ENCODE measurements at places on chromosomes 2 and 18.

GRCh38 chr2:160387558-160388262, 105.9 kb downstream of the RBMS1 start:
- DNase-seq: no peak

GRCh38 chr2:172193331-172194089, 90.8 kb upstream of the DLX2 start:
- no peak for DNase-seq

DNA sequence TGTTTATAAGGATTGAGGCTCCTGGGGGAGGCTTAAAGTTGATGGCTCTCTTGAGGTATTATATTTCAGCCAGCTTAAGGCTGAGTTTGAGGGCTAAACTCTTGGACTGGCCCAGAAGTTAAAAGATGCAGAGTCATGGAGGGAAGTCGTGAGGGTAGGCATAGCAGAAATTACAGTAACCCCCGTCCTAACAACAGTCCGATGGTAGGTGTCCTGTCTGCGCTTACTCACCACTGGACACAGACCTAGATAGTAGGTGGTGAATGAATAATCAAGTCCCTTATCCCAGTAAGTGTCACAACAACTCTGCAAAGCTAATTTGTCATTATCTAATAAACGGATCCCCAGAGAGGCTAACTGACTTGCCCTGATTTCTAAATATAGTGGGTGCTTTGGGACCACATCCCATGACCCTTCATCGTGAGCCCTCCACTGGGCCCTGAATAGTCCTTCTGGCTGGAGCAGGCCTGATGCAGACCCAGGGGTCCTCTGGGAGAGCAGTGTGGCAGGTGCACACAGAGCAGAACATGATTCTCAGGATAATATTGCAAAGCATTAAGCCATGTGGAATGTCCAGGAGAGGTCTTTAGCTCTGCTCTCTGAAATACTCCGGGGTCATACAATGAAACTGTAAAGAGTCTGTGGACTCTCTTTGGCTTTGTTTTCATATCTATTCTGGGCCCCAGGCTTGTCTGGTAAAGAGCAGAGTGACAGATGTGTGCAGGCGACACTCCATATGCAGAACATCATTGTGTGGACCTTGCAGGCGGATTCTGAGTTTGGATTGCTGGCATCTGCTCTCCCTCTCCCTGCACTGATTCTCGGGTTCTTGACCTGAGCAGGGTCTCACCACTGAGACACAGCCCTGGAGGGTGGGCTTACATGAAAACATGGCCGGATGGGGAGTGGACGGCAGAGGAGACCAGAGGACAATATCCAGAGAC, 98.1 kb downstream of the RNF144A start:
- DNase-seq: no peak

- DNase-seq: no peak
Measured at GRCh38 chr18:58616446-58616845, 12.4 kb downstream of the ALPK2 start.

DNA sequence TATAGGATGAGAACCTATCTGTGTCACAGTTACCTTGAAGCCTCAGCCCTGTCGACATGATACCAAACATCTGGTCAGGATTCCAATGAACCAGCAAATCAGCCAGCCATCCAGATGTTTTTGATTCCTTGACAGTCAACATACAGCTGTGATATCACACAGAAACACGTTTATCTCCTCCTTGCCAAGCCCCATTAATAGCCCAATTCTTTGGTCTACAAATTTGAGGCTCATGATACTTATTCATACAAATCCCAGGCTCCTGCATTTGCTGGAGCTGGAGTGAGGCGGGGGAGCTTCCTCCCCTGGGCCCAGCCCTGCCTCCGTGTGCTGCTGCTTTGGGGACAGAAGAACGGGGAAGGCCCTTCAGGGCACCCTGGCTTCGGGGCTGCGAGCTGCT, 611.6 kb upstream of the SALL3 start:
- DNase-seq: no peak

- DNase-seq: no peak
Measured at GRCh38 chr2:81942136-81942680, 1637.7 kb upstream of the LRRTM1 start.

DNA sequence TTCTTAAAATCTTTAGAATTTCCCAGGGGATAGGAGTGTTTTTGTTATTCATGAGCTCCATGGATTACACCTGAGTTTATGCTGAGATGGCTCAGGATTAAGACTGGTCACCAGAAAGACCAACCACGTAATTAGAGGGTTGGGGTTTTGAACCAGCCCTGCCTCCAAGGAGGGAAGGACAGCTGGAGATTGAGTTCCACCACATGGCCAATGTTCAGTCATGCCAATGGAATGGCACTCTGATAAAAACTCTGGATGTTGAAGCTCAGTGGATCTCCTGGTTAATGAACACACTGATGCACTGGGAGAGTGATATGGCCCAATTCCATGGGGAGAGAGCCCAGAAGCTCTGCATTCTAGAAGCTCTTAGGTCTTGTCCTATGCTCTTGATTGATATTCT, 38.7 kb upstream of the PTPN4 start:
- no peak for DNase-seq

GRCh38 chr18:70428439-70428838, 139.6 kb downstream of the SOCS6 start:
- DNase-seq: no peak

- DNase-seq: no peak
Measured at GRCh38 chr2:98921062-98921461, 15.0 kb downstream of the CRACDL start.

GRCh38 chr2:154692927-154693326, 5.6 kb upstream of the KCNJ3 start:
- no peak for DNase-seq

GRCh38 chr2:190722835-190723234, 74.0 kb downstream of the NAB1 start:
- peak; percentile 46 for DNase-seq

- no peak for DNase-seq
Measured at GRCh38 chr2:190959911-190960788, 53.8 kb downstream of the STAT1 start.

- DNase-seq: no peak
Measured at GRCh38 chr2:31212659-31213600, 4.4 kb downstream of the CAPN14 start.

- no peak for DNase-seq
Measured at GRCh38 chr2:51301381-51301780, 269.4 kb upstream of the NRXN1 start.

GRCh38 chr2:104919127-104919526, 65.2 kb downstream of the POU3F3 start:
- DNase-seq: no peak

DNA sequence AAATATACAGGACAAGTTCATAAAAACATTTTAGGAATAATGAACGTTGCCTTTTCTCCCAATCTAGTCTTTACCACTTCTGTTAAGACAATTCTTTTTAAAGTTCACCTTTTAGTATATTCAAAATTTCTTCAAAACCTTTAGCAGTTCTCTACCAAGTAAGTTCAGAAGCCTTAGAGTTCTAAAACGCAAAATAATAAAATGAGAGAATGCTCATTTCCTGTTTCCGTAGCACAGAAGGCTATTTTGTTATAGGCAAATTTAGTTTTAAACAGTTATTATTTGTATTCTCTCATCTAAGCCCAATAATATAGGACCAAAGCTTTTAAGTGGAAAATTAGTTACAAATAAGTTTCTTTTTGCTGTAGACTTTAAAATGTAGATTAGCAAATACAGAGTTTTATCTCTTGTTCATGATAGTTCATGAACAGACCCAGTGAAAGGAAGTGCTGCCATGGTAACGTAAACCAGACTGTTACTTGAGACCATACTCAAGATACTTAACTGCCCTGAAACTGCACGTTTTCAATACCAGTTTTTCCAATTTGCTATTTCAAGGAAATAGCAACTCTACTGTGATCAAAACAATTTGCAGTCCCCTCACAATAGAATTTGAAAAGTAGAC, 173.1 kb upstream of the STON1 start:
- no peak for DNase-seq

DNA sequence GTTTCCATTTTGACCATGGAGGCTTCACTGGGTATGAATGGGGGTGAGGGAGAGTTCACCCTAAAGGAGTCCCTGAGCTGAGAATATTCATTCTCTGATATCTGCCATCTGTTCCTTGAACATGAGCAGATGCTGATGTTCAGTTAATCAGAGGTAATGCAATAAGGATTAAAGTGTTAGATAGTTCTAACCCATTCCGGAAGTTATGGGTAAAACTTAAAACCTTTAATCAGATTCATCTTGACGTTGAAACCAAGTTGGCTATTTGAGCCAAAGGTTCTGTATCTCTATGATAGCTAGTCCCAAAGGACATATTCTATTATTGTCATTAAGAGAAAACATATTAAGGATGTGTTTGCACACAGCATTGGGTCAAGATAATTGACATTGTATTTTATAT, 268.9 kb downstream of the PLCL1 start:
- no peak for DNase-seq

- DNase-seq: no peak
Measured at GRCh38 chr2:181500201-181500600, 43.0 kb downstream of the ITGA4 start.

DNA sequence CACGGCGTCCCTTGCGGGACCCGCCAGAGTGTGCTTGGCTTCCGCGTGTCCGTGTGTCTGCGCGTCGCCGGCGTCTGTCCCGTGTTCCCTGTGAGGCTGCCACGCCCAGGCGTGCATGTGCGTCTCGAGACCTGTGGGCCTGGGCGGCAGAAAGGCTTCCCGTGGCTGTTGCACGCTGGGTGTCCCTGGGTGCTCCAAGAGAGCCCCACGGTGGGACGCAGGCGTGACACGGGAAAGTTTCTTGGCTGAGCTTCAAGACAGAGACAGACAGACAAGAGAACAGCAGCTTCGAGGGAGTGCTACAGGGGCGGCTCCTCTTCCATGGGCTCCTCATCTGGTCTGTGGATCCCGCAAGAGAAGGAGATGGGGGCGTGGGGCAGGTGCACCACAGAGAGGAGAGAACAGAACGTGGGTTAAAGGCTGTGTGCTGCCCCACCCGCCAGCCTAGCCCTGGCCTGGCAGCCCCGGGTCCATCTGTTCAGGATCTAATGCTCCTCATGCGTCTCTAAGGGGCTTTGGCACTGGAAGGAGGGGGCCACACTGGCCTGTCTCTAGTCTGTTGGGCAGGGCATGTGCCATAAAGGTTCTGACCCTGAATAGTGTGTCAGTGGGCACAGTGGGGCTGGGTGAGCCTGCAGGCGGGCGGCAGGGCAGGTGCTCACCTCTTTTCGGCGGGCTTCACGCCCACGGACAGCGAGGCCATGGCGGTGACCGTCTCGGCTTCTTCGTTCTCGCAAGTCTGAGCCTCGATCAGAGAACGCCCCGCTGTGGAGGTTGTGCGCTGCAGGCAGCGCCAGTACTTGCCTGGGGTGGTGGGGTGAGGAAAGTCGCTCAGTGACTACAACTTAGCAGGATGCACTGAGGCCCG, 205.1 kb downstream of the TWIST2 start:
- no peak for DNase-seq

DNA sequence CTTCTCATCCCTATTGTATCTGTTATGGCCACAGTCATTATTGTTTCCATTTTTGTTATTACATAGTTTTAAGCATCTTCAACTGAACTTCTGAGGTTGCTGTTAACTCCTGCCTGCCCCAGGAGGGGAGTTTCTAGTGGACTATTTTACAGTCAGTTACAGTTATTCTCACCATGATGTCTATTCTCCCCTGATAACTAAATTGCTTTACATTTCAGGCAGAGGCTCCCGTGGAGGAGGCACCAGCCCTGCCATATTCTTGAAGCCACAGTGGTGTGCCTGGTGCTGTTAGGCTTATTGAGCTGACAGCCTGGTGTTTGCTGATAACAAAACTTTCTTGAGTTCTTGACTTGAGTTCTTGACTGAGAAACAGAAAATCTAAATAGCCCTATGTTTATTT, 256.4 kb downstream of the TFCP2L1 start:
- DNase-seq: no peak

- no peak for DNase-seq
Measured at GRCh38 chr18:21833604-21834298, 93.2 kb downstream of the MIB1 start.

- no peak for DNase-seq
Measured at GRCh38 chr2:11517906-11518305, 15.9 kb upstream of the GREB1 start.

DNA sequence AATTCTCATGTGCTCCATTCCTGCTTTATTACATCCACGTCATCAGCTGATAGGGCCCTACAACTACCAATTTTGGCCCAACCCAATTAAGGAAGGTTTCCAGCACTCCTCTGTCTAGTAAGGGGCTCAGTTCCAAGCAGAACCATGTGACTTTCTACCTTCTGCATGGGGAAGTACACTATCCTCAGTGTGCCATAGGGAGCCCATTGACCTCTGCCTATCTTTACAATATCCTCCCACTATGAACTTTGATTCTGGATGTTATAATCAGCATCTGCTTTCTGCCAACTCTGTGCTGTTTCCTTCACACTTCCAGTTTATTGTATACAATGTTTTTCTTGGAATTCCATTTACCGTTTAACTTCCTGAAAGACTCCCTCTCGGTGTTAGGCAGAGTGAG, 53.9 kb upstream of the GCFC2 start:
- no peak for DNase-seq

DNA sequence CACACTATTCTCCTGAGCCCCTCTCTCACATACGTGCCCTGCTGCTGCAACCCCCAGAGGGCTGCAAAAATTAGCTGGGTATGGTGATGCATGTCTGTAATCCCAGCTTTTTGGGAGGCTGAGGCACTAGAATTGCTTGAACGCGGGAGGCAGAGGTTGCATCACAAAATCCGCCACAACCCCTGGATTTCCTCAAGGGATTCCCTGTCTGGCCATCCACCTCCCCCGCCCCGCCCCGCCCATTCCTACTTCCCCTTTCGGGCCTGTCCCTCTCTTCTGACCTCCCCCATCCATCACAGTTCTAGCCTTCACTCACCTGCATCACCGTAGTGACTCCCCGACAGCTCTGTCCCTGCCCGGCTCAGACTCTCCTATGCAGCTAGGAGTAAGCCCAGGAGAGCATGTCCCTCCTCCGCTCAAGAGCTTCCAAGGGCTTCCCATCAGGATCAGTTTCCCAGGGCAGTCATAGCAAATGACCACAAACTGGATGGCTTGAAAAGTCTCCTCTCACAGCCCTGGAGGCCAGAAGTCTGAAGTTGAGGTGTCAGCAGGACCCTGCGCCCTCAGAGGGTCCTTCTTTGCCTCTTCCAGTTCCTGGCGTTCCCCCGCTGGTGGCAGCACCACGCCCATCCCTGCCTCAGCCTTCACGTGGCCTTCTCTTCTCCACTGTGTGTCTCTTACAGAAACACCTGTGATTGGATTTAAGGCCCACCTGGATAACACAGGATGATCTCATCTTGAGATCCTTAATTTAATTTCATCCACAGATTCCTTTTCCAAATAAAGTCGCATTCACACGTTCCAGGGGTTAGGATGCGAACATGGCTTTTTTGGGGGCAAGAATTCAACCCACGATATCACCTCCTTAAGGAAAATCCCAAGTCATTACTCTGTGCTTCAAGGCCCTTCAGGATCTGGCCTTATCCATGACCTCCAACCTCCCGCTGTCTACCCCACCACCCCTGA, 58.5 kb downstream of the HS1BP3 start:
- DNase-seq: no peak

GRCh38 chr2:178700922-178701342, 106.3 kb downstream of the TTN start:
- DNase-seq: no peak

DNA sequence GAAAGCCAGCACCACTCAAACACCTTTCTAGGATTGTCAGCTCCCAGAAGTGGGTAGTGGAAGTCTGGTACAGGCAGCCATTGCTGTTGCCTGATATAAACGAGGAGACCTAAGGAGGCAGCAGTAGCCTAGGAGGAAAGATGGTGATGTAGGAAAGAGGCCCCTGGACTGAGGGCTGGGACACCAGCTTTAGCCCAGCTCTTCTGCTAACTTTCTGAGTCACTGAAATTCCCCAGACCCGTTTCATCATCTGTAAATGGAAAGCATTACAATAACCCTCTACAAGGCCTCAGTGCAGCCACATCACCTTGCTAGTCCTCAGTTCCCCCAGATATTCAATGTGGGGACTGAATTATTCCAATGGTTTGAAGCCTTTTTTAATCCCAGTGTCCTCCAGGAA, 336.5 kb downstream of the TNS1 start:
- DNase-seq: peak; percentile 21

Measured in activated T-cell treated with anti-CD3 and anti-CD28 coated beads, Interleukin-2, amount 50 U/mL, for 48 hours (primary cell).